ENCODE measurements at places on chromosomes 5 and 9.
A peak's percentile ranks its signal among the peaks of the same experiment; 100 is the strongest.

- no peak for DNase-seq
Measured at GRCh38 chr9:18942801-18943200, 90.2 kb downstream of the SAXO1 start.

- no peak for DNase-seq
Measured at GRCh38 chr9:115146581-115147021, 28.6 kb upstream of the TNC start.

GRCh38 chr5:126988021-126988569 lies 42.3 kb downstream of the MARCHF3 start:
- peak; percentile 49 for DNase-seq

DNA sequence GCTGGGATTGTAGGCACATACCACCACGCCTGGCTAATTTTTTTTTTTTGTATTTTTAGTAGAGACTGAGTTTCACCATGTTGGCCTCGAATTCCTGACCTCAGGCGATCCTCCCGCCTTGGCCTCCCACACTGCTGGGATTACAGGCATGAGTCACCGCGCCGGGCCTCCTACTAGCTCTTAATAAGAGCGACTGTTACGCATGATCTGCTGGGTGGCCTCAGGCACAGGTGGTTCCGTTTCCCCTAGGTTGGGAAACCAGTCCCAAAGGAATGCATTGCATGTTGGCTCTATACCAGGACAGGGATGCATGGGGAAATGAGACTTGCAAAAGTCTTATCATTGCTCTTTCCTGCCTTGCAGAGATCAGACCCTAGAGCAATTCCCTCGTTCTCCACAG lies 184.7 kb upstream of the PPP1R26 start:
- DNase-seq = no peak

DNA sequence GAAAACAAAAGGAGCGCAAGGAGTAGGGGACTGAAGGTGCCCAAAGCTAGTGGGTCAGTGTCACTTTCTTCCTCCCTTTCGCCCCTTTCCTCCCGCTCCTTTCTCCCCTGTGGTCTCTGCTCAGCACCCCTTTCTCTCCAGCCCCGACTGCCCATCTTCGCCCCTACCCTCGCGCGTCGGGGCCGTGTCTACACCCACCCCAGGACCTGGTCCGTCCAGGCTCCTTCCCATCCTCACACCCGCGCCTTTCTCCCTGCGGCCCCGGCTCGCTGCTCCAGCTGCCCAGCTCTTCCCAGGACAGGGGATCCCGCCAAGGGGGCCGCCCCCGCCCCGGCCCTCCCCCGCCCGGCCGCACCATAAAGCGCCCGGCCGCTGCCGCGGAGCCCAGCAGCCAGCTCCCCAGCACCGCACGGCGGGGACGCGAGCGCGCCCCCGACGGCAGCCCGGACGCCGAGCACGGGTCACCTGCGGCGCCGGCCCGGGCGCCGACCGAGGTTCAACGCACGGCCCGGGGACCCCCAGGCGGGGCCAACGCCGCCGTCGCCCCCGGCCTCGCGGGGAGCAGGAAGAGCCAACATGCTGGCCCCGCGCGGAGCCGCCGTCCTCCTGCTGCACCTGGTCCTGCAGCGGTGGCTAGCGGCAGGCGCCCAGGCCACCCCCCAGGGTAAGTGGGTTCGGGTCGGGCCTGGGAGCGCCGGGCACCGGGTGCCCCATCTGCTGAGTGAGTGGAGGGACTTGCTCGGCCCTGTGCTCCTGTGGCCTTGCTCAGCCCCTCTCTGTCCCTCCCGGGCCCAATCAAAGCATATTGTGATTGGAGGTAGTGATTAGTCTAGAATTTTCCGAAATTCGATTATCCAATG lies at the start of gene THBS4:
THBS4 (plus strand) TSS at position 387 of the 860 bp plus-strand sequence; CDS start at position 577, 190 bp downstream.
- no peak for DNase-seq

GRCh38 chr5:134001938-134002731 lies 2.6 kb downstream of the VDAC1 start:
- no peak for DNase-seq

- no peak for DNase-seq
Measured at GRCh38 chr9:129236441-129237145, 58.5 kb upstream of the IER5L start.

- no peak for DNase-seq
Measured at GRCh38 chr5:122392824-122393223, 80.8 kb downstream of the SNCAIP start.

DNA sequence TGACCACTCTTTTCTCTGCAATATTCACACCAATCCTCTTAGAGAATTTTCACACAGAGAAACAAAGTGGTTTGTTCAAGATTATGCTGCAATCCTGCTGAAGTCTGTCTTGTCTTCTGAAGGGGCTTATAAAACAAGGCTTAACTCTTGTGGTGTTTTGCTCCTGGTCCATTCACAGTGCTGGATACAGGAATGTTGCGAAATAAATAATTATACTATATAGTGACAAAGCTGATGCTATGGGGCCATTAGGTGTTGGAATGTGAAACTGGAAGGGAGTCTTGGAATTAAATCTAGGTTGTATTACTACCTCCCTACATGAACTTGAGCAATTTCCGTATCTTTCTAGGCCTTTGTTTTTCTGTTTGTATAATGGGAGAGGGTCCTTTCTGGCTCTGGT lies 170.2 kb downstream of the TRIM32 start:
- no peak for DNase-seq

GRCh38 chr9:134069480-134070399 lies 1.9 kb upstream of the BRD3 start:
- DNase-seq = no peak

DNA sequence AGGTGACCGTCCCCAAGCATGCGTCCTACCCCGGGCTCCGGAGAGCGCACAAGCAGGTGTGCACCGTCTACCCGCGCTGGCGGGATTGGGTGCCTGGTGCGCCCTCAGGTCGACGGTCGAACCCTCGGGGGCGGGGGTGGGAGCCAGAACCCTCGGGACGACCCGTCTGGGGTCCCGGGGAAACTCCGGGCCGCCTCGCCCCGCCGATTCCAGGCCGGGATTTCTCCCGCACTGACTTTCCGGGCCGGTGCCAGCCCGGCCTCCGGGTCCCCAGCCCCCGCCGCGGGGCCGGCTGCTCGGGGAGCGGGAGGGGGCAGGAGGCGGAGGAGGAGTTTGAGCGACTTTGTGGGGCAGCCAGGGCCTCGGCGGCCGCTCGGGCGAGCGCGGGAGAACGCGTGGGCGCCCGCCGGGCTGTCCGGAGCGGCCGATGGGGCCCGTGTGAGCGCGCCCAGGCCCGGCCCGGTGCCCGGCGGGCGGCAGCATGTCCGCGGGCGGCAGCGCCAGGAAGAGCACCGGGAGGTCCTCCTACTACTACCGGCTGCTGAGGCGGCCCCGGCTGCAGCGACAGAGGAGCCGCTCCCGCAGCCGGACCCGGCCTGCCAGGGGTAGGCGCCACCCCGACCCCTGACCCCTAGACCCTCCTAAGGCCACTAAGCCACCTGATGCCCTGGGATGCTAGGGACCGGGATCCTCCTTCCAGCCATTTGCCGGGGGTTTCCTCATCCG lies at the start of gene DAB2IP:
DAB2IP (plus strand) TSS at position 340 of the 726 bp plus-strand sequence; CDS start at position 482, 142 bp downstream.
- no peak for DNase-seq

- no peak for DNase-seq
Measured at GRCh38 chr5:150325426-150325825, 22.7 kb upstream of the ARSI start.

GRCh38 chr9:134375430-134376385 lies 49.5 kb downstream of the RXRA start:
- DNase-seq = no peak

GRCh38 chr5:19987612-19988361 lies at the start of gene CDH18:
TSS of gene CDH18 (minus strand) at chr5:19988200. CDS start at chr5:19838986, 149,214 bp downstream.
- no peak for DNase-seq

DNA sequence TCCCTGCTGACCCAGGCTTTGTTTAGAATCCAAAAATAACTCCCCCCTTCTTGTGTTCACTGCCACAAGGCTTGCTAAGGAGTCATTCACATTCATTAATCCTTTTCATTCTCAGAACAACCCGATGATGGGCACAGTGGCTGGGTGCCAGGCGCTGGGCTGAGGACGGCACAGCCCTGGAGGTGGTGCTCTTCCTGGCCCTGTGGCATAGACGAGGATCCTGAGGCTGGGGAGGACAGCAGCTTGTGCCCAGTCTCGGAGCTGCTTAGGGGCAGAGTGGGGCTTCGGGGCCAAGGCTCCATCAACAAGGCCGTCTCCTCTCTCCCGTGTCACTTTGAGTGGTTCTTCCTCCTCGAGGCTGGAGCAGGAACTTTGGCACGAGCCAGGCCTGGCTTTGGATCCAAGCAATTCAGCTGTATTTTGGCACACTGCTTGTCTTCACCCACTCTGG lies 166.7 kb downstream of the TTLL11 start:
- DNase-seq = no peak
